ENCODE measurements at places on chromosomes 4 and X. TPM values are rescaled to one million over a fixed set of nuclear protein-coding genes. Genes with fewer than 3 reads are reported as not detected.

The PLAC8 gene
- 715 TPM for total RNA-seq

The PCSK1N gene
- 10.1 TPM for total RNA-seq

The MXRA5 gene
- total RNA-seq: 2.4 TPM

The CYSLTR1 gene
- 1.6 TPM for total RNA-seq

The ABCG2 gene
- total RNA-seq: 7.5 TPM

The SLC49A3 gene
- total RNA-seq: 8.4 TPM

The ADH1A gene
- total RNA-seq: 0.17 TPM

The SPANXA1 gene
- not detected for total RNA-seq

The RLIM gene
- total RNA-seq: 24.4 TPM

The CPZ gene
- total RNA-seq: 1.5 TPM

The SSX1 gene
- not detected for total RNA-seq
